CD4-positive, alpha-beta T cell treated with Interleukin-4 for 4 hours (primary cell): ENCODE measurements at places on chromosomes 13 and 19.

DNA sequence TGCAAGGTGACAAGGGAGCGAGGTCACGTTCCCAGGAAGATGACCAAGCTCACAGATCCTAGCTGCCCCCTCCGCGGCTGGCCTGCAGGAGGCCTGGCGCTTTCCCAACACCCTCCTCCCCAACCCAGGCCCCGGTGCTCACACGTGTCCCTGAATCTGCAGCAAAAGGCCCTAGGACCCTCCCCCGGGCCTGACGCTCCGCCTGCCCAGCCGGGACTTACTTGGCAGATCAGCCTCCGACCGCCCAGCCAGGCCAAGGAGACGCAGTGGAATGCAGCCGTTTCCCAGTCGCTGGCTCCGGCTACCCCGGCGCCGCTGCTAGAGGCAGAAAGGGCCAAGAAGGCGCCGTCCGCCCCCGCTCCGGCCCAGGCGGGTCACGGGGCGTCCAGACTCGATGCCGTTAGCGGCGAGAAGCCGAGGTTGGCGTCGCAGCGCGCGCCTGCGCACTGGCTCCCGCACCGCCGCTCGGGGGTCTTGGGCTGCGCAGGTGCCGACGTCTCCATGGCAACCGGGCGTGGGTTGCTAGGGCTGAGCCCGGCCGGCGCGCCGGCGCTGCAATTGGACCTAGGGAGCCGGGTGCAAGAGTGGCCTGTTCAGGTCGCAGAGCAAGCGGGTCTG lies at the start of gene PNMA8A:
Gene PNMA8A (minus strand): TSS at position 448 of the 618 bp plus-strand sequence. CDS start 528 bp downstream, outside the sequence.
- no peak for DNase-seq

DNA sequence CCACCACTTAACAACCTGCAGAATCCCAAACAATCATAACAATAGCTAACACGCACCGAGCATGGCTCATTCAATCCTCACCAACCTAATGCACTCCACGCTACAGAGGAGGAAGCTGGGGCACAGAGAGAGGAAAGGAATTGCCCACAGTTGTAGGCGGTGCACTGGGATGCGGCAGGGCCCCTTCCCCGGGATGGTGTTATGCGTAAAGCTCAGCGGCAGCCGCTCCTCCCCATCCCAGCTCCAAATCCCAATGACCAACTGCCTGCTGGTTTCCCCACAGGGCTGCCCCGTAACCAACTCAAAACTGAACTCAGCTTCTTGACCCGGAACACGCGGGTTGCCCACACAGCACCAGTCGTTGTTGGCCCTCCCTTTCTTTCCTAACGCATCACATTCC lies 42.2 kb downstream of the SERP2 start:
- no peak for DNase-seq

- no peak for DNase-seq
Measured at GRCh38 chr13:68810660-68811059, 1297.0 kb upstream of the ATXN8OS start.

DNA sequence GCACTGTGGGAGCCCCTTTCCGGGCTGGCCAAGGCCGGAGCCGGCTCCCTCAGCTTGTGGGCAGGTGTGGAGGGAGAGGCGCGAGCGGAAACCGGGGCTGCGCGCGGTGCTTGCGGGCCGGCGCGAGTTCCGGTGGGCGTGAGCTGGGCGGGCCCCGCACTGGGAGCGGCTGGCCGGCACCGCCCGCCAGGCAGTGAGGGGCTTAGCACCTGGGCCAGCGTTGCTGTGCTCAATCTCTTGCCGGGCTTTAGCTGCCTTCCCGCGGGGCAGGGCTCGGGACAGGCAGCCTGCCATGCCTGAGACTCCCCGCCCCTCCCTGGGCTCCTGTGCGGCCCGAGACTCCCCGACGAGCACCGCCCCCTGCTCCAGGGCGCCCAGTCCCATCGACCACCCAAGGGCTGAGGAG lies 405.2 kb upstream of the PRR20A start:
- DNase-seq = no peak

GRCh38 chr13:42997381-42997780 lies 5.3 kb upstream of the EPSTI1 start:
- DNase-seq = no peak

- DNase-seq = no peak
Measured at GRCh38 chr19:623974-624373, 9.4 kb downstream of the POLRMT start.

- DNase-seq = no peak
Measured at GRCh38 chr19:57947088-57947418, 453 bp downstream of the ZNF256 start.

DNA sequence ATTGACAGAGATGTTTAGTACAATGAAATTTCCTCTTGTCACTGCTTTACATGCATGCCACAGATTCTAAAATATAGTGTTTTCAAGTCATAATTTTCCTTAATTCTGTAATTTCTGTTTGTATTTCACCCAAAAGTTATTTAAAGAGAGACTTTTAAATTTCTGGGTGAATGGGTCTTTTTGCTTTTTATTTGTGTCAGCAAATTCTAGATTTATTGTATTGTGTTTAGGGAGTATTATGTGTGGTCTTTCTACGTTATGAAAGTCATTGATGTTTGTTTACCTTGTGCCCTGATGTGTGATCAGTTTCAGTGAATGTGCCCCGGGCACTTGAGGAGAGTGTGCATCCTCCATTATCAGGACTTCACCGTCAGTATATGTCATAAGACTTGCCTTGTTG lies 92.7 kb downstream of the SGCG start:
- no peak for DNase-seq

GRCh38 chr13:97727991-97728390 lies 225.5 kb upstream of the IPO5 start:
- DNase-seq = no peak

- DNase-seq = no peak
Measured at GRCh38 chr13:30126903-30127428, 180.4 kb downstream of the KATNAL1 start.

DNA sequence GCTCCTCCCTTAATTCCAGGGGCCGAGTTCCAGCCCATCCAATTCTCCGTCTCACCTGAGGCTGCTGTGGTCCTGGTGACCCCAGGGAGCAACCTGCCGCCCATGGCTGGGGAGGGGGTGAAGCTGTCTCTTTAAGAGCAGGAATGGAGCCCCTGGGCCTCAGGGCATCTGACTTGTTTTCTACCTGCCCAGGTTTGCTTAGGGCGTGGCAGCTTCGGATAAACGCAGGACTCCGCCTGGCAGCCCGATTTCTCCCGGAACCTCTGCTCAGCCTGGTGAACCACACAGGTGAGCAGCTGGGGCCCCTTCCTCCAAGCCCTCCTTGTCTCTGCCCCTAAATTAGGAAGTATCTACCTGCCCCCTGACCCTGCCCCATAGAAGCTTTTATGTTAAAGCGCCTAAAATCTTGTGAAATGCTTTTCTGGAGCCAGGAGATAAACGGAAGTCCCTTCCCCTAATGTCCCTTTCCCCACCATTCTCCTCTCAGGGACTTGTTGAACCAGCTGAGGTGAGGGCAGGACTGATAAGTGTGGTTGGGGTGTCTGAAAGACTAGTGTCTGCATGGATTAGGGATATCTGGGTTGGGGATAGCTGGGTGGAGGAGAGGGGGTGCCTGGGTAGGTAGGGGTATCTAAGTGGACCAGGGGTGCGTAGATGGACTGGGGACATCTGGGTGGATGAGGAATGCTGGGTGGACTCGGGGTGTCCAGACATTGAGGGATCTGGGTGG lies 614 bp downstream of the FXYD3 start:
- no peak for DNase-seq

GRCh38 chr19:55208880-55209692 lies at the start of gene PTPRH:
Gene PTPRH, minus strand, starts transcription at chr19:55209501. Its CDS starts 68 bp downstream, at chr19:55209433.
- DNase-seq = no peak

GRCh38 chr13:45989607-45990006 lies 62.9 kb downstream of the ZC3H13 start:
- no peak for DNase-seq

- no peak for DNase-seq
Measured at GRCh38 chr19:5228932-5229777, 111.5 kb downstream of the PTPRS start.
